NCI-H2029 treated with DMSO at 0.1 percent for 48 hours (cell line): ENCODE measurements at places on chromosomes 5 and 9.

DNA sequence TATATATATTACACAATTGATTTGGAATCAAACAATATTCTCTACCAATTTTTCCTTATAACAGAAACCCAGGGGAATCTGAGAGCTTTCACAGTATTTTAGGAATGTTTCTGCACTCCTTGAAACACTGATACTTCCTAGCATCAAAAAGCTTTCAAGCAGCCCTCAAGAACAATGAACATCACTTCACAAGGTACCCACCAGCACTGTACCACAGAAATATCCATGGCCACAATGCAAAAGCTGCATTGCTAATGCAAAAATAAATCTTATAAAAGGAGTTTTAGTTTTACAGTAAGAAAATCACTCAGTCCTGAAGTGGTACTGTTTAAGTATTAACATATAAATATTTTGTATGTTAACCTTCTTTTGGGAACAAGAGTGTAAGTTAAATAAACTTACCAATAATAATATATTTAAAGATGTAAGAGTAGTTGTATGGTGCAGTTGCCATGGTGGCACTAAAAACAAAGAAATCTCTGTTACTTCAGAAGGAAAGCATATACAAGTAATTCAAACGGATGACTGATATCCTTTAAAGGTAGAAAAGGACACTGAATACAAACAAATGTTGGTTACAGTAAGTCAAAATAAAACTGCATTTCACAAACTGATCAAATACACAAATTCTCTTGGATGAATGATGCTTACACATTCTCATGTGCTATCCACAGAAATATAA is 8.6 kb downstream of the RAB14 start:
- DNase-seq, result no peak

DNA sequence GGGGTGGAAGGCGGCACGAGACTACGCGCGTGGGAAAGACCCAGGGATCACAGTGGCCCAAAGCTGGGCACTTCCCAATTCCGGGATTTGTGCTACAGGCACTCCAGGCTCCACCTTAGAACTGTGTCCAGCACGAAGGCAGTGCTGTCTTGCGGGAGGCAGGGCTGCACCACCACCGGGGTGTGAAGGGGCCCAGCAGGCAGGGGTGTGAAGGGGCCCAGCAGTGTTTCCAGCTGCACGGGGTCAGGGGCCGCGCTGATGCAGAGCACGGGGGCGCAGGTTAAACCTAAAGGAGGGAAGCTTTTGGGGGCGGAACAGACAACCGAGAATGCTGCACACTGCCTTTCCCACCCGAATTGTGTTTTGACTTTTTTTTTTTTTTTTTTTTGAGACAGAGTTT is 1.1 kb upstream of the PDCD6 start:
- DNase-seq, result no peak

GRCh38 chr5:5350101-5350500 is 72.4 kb upstream of the ICE1 start:
- no peak for DNase-seq

DNA sequence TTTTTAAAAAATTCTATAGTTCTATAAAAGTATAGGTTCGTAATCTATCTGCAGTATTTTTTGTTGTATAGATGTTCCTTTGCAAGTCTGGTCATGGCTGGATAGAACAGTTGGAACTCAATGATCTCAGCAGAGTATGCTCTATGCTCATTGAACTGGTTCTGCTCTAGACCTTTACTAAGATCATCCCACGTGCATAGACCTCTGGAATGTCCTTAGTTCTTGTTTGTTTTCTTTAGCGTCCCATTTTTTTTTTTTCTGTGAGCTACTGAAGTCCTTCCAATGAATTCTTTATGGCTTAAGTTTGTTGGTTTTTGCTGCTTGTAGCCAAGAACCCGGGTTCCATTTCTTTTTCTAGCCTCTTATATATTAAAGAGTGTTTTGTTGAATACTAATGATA is 3.5 kb downstream of the TMEM38B start:
- DNase-seq, result no peak

- peak; percentile 87 for DNase-seq
Measured at GRCh38 chr5:43008363-43009153, 31.6 kb downstream of the ANXA2R start.

GRCh38 chr9:130606887-130607600 is 27.7 kb downstream of the FUBP3 start:
- DNase-seq, result no peak

GRCh38 chr5:79529110-79529509 is 15.2 kb upstream of the HOMER1 start:
- no peak for DNase-seq

- DNase-seq, result no peak
Measured at GRCh38 chr9:118882684-118883083, 486.6 kb downstream of the BRINP1 start.

DNA sequence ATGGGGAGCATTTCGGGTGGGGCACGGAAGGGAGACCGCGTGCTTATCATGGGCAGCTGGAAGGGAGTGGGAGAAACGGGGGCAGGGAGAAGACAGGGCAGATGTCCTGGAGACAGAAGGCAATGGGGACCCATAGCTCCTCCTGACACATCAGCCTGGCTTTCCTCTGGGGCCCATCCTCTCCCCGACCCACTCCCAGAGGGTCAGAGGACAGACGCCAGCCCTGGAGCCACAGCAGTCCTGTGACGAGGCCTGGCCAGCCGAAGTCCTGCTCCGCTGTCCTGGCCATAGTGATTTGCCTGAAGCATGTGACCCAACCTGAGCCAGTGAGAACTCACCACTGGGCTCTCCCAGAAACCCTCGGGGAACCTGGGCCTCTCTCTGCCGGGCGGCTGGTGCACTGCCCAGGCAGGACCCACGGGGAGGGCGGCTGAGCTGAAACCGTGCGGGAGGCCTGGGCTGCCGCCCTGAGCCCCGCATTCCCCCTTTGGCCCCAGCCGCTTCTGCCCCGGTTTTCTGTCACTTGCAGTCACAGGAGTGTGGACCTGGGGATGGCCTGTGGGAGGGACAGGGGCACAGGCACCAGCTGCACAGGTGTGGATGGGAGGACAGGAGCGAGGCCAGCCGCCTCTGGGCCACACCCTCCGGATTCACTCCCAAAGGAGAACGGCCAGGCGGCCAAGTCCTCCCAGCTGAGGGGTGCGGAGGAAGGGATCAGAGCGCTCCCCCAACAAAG is 19.8 kb downstream of the ADAMTS2 start:
- no peak for DNase-seq

DNA sequence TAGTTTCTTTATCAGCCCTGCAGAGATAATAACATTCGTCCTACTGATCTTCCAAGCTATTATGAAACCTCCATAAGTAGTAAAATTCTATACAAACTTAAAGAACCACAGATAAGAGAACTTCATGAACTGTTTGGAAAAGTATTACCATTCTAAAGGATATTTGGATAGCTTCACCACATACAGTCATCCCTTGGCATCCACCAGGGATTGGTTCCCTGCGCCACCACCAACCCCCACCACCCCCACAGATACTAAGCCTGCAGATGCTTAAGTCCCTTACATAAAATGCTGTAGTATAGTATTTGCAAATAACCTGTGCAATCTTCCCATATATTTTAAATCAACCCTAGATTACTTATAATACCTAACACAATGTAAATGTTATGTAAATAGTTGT is 61.4 kb upstream of the SHISAL2B start:
- no peak for DNase-seq

- DNase-seq, result no peak
Measured at GRCh38 chr5:35618304-35618636, 607 bp downstream of the SPEF2 start.

GRCh38 chr5:176189857-176190256 is 48.4 kb upstream of the SIMC1 start:
- no peak for DNase-seq

DNA sequence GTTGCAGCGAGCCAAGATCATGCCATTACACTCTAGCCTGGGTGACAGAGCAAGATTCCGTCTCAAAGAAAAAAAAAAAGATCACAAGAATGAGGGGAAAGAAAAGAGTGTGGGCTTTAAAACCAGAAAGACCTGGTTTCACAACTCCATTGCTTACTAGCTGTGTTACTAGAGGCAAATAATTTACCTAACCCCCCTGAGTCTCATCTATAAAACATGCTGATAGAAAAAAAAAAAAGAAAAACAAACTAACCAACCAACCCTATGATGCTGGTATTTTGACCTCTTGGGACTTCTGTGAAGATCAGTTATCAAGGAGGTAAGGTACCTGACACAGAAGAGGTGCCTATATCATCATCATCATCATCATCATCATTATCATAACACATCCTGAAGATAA is 60.2 kb upstream of the UBTD2 start:
- no peak for DNase-seq

DNA sequence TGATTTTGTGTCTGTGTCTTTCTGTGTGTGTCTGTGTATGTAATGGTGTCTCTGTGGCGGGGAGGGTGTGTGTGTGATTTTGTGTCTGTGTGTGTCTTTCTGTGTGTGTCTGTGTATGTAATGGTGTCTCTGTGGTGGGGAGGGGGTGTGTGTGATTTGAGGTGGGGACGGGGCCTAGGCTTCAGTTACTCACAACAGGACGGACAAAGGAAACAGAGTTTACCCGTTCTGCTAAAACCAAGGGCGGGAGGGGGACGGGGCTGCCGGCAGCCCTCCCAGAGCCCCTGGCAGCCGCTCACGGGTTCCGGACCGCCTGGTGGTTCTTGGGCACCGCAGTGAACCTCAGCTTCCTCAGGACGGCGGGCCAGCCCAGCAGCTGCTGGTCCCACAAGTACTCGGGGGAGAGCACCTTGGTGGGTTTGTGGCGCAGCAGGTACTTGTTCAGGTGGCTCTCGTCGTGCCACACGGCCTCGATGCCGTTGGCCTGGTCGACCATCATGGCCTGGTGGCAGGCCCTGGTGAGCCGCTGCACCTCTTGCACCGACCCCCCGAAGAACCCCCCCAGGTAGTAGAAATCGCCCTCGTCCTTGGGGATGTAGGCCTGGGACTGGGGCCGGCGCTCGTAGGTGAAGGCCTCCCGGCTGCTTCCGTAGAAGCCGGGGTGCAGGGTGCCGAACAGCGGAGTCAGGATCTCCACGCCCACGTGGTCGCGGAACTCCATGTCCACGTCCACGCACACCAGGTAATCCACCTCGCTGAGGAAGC is 19.4 kb downstream of the ABO start:
- no peak for DNase-seq

- peak; percentile 82 for DNase-seq
Measured at GRCh38 chr5:169426784-169427183, 125.8 kb upstream of the SLIT3 start.

GRCh38 chr5:32753765-32754164 is 42.6 kb downstream of the NPR3 start:
- no peak for DNase-seq

- DNase-seq, result no peak
Measured at GRCh38 chr5:14325369-14325768, 182.2 kb downstream of the TRIO start.

GRCh38 chr9:120382453-120382852 is 197.5 kb downstream of the CDK5RAP2 start:
- DNase-seq, result no peak

- DNase-seq, result no peak
Measured at GRCh38 chr5:88841212-88841611, 41.8 kb downstream of the MEF2C start.

- DNase-seq, result no peak
Measured at GRCh38 chr5:115229606-115230005, 33.1 kb downstream of the PGGT1B start.

GRCh38 chr5:121121786-121122185 is 657.7 kb downstream of the PRR16 start:
- DNase-seq, result no peak

- DNase-seq, result no peak
Measured at GRCh38 chr5:102545175-102545574, 46.4 kb upstream of the SLCO6A1 start.

DNA sequence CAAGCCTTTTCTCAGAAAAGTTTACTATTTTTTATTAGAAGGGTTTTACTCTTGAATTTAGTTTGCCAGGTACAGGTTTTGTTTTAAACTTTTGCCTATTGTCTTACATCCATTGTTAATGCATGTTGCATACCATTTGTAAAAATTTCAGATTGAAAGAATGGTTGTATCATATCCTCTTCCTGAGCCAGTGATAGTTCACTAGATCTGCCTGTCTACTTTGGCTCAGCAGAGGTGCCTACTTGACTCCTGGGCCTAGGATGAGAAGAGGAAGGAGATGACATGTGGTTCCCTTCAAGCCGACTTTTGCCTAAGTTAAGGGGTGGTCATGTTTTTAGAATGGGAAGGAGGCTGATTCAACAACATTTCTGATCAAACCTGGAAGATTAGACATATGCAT is 232.9 kb downstream of the TRPM3 start:
- DNase-seq, result no peak
